Right atrium auricular region (tissue), 2 donors: ENCODE measurements at places on chromosomes 1 and 21. TPM values are rescaled to one million over a fixed set of nuclear protein-coding genes. Genes with fewer than 3 reads are reported as not detected.

DNA sequence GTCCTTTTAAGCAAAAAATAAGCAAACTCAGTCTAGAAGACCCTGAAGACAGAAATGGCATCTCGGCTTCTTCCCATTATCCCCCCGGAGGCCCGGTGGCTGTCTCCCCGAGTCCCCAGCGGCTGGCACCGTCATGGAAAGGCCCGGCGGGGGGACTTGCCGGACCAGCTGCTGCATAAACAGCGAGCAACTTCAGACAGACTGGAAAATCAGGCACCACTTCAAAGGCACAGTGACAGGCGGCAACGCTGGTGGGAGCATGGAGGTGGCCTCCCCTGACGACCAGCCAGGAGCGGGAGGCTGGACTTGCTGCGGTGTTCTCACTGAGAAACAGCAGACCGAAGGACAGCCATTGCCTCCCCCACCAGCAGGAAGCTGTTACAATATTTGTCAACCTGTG lies 18.4 kb upstream of the C1QA start:
- no peak for DNase-seq

DNA sequence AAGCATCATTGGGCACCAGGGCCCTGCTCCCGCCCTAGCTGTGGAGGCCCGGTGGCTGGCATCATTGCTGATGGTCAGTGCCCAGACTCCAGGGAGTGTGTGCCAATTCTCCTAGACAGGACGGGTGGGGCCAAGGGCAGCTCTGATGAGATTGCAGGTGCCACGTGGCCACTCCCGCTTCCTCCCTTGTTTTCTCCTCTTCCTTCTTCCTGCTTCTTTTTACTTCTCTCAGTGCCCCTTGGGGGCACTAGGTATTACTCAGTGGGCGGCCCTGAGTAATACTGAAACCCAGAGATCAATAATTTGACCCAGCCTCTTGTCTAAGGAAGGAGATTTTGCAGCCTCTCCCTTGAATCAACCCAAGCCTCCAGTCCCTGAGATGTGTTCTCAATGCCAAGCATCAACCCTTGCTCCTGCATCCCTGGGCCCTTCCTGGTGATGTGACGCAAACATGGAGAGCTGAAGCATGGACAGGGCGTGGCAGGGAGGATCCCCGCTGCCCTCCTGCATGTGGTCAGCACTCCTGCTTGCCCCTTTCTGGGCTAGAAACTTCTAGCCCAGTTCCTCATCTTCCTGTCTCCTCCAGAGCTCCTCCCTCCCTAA lies 32.4 kb downstream of the CDK18 start:
- no peak for DNase-seq

DNA sequence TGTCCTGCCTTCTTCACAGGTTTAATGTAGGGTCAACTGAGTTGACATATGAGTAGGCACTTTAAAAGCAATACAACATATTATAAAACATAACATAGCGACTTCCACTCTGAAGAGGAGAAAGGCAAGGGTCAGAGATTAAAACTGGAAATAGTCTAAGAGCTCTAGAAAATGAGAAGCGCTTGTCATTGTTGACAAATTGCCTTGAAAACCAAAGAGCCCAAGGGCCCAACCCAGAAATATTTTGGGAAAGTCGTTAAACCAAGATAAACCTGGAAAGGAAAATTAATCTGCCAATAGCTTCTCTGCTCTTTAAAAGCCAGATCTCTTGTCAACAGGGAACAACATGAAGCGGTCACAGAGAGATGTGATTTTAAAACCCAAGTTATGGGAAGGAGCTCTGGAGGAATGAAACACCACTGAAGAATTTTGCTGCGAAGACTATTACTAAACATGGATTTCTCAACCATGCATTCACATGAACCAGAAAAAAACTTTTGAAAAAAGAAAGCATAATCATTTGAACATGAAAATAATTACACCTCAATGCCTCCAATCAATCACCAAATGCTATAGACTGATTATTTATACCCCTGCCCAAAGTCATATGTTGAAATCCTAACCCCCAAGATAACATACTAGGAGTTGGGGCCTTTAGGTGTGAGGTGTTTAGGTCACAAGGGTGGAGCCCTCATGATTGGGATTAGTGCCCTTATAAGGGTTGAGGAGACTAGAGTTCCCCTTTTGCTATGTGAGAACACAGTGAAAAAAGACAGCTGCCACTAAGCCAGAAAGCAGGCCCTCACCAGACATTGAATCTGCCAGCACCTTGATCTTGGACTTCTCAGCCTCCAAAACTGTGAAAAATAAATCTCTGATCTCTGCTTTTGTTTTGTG lies 33.0 kb upstream of the MTF1 start:
- no peak for DNase-seq

DNA sequence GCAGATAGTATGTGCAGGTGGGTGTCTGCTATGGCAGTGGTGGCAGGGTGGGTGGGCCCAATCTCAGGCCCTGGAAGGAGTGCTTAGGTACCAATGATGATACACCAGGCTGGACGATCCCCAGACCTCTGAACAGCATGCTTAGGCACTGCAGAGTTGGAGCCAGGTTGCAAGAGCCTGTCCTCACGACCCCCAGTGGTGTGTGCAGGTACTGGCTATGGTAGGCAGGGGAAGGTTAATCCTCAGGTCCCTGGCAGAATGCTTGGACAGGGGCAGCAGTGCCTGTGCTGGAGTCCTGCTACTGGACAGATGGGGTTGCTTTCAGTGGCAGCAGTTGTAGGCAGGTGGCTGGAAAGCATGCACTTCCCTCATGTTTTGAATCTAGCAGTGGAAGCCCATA lies 100.5 kb upstream of the NEK7 start:
- DNase-seq, result no peak

GRCh38 chr1:27961646-27962221 lies 2.0 kb downstream of the XKR8 start:
- DNase-seq, result no peak

GRCh38 chr1:156114919-156115513 lies 505 bp downstream of the LMNA start:
- DNase-seq, result no peak

DNA sequence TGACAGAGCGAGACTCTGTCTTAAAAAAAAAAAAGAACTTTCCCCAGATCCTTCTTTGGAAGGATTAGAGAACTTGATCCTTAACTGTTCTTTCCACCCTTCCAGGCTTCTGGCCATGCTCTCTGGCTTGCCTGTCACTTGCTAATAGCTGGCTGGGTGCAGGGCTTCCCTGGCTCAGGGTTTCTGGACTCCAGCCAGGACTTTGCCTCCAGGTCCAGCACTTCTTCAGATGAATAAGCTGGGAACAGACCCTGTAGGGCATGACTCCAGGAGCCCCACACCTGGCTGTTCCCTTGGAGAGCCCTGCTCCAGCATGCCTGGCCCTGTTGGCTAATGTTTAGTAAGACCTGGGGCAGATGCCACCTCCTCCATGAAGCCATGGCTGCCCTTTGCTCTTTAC lies 3.3 kb upstream of the NT5C1A start:
- no peak for DNase-seq

DNA sequence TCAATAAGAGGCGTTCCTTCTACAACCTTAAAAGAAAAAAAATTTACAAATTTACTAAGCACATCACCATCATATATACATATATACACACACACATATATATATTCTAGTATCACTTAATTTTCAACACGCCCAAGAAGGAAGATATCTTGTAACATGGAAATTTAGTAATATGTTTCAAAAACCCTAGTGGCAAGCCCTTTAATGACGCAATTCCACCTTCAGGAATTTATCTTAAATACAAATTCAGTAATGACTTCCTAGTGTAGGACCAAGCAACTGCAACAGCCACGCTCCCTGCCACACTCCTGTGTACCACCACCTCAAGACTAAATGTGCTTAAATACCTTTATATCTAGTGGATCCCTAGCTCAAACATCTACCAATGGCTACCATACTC lies 12.5 kb downstream of the LBR start:
- no peak for DNase-seq

DNA sequence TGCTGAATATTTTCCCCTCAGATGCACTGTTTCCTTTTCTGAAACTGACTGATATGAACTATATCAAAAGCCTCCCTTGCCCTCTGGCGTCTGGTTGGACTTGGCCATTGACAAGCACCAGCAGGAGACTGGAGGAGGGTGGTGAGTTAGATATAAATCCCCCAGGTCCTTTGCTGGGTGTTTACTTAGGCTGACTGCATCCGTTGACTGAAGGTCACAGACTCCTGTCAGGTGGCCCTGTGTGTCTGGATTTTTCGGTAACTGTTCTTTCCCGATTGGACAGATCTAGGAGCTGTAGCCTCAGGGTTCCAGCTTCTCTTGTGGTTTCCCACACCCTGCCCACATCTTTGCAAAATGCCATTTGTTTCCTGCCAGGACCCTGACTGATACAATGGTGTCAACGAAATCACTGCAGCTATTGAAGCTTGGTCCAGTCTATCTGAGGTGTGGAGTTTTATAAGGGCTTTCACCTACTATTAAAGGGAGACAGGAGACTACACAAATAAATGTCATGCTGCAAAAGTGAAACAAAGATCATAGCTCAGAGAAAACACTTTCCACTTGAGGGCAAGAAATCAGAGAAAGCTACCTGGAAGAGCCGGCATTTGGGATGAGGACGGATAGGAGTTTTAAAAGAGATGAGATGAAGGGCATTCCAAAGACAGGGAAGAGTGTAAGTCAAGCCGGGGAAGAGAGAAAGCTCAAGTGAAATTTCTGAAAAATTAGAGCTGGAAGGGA lies 1.5 kb upstream of the MAGI3 start:
- DNase-seq, result no peak

DNA sequence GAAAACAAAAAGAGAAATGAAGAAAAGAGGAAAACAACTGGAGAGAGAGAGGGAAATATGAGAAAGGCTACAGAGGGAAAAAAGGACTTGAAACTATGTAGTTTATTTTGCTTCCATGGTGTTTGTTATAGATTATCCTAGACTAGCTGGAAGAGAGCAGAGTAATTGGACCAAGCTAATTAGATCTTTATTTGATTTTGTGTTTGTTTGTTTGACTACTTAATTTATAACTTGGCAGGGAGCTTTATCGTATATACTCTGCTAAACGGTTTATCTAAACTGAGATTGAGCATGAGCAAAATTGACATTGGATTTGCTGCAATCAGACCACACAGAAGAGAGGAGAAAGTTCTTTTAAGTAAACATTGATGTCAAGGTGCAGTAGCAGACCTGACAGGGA lies 443.8 kb upstream of the USP24 start:
- DNase-seq, result no peak

- DNase-seq, result no peak
These were observed 32.4 kb downstream of the ITPKB start for GRCh38 chr1:226706684-226707083.

DNA sequence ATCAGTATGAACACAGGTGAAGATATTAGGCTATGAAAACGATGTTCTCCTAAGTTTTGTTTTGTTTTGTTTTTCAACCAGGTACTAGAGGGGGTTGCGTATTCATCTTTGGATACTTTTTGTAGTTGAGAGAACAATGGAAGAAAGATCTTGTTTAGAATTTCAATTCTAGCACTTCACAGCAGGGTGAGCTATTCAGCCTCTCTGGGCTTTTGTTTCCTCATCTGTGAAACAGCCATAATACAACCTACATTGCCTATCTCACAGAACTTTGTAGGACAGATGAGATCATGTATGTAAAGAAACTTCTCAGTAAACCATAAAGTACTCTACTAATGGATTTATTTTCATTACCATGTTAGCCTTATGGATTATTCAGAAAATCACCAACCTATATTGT lies 199.5 kb downstream of the GPATCH2 start:
- DNase-seq, result no peak

- DNase-seq, result no peak
These were observed 594.7 kb upstream of the CAMK1G start for GRCh38 chr1:208988811-208989222.

DNA sequence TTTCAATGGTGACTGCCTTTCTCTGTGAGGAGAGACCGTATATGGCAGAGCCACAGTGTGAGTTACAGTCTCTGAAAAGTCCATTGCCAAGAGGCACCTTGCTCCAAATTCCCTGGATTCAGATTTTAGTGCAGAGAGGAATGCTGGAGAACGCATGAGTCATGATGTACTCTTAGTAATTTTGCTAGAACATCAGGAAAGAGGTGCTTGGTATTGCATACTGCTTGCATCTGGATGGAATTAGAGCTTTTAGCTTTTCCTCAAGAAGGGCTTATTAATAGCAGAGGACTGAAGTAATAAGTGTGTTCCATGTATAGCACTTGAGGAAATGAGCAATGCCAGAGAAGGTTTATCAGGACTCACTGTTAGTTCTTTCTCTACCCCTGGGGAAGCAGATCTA lies 40.5 kb upstream of the AKT3 start:
- DNase-seq, result no peak

DNA sequence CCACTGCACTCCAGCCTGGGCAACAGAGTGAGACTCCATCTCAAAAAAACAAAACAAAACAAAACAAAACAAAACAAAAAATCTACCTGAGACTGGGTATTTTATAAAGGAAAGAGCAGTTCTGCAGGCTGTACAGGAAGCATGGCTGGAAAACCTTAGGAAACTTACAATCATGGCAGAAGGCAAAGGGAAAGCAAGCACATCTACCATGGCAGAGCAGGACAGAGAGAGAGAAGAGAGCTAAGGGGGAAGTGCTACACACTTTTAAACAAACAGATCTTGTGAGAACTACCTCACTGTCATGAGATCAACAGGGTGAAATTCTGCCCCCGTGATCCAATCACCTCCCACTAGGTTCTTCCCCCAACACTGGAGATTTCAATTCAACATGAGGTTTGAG lies 198.3 kb upstream of the SAMSN1 start:
- no peak for DNase-seq

DNA sequence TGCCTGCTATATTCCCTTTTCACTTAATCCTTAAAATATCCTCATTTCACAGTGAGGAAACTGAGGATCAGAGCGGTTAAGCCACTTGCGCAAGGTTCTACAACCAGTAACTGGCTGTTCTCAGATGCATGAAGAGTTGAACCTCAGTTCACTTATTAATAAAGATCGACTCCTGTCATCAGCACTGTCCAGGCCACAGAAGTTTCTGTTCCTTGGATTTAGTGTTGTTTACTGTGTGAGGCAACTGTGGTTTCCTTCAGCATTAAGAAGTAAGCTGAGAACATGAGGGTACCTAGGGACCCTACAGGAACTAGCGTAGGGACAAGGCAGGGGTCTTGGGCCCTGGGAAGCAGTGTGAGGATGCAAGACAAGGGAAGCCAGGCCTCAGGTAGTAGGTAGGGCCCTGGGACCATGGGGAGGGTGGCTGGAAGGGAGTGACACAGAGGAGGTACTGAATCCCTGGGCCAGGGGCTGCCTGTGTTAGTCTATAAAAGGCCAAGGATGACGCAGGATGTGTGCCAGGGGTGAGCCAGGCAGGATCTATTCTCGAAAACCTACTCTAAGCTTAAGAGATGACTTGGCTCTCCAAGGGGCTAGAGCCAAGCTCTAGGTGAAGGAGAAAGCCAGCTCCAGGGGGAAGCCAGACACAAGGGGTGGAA lies 181.2 kb upstream of the CSF3R start:
- DNase-seq, result no peak

- DNase-seq, result no peak
These were observed 42.6 kb upstream of the A3GALT2 start for GRCh38 chr1:33363470-33363861.

The AMY2B gene
- 25.1 TPM for total RNA-seq

The MCOLN3 gene
- 5.5 TPM for total RNA-seq

The EXO1 gene
- total RNA-seq, result 0.16 TPM

The ELF3 gene
- total RNA-seq, result not detected

The SCMH1 gene
- 50.1 TPM for total RNA-seq

The CR2 gene
- not detected for total RNA-seq

The TAS1R1 gene
- total RNA-seq, result not detected
